ENCODE measurements at places on chromosomes 12 and 14.

- DNase-seq, result no peak
Observed at GRCh38 chr14:55530464-55530863, 49.5 kb upstream of the KTN1 start.

DNA sequence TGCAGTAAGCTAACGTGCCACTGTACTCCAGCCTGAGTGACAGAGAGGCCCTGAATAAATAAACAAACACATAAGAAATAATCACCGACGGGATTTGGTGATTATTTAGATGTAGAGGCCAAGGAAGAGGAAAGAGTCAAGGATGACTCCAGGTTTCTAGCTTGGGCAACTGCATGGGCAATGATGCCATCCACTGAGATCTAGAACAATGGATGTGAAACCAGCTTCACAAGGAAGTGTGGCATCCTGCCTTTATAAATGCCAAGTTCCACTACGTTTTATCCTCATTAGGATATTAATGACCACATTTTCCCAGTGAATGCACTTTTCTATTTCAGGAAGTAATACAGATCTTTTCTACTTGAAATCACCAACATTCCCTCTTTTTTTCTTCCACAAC, 10.9 kb upstream of the PTGER2 start:
- DNase-seq, result no peak

- no peak for DNase-seq
Observed at GRCh38 chr12:8048906-8049305, 16.4 kb downstream of the FOXJ2 start.

- no peak for DNase-seq
Observed at GRCh38 chr14:54350203-54350602, 46.6 kb upstream of the CDKN3 start.

DNA sequence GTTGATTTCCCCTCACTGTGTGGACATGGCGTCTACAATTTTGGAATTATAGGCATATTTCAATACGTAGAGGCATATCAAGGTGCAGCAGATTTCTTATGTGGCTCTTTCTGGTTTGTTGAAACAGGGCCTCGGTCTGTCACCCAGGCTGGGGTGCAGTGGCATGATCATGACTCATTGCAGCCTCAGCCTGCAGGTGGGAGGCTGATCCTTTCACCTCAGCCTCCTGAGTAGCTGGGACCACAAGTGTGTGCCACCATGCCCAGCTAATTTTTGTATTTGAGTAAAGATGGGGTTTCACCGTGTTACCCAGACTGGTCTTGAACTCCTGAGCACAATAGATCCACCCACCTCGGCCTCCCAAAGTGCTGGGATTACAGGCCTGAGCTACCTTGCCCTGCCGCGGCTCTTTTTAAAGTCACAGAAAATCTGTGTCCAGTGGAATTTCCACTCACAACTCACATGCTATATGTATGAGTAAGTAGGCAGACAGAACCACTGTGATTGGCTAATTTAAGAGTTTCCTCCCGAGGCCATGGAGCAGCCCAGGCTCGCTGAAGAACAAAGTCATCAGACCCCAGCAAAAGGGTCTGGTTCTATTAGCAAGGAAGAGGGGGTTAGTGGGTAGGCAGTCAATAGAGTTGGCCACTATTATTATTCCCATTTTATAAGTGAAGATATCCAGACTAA, 9.1 kb downstream of the GNG2 start:
- DNase-seq, result no peak

DNA sequence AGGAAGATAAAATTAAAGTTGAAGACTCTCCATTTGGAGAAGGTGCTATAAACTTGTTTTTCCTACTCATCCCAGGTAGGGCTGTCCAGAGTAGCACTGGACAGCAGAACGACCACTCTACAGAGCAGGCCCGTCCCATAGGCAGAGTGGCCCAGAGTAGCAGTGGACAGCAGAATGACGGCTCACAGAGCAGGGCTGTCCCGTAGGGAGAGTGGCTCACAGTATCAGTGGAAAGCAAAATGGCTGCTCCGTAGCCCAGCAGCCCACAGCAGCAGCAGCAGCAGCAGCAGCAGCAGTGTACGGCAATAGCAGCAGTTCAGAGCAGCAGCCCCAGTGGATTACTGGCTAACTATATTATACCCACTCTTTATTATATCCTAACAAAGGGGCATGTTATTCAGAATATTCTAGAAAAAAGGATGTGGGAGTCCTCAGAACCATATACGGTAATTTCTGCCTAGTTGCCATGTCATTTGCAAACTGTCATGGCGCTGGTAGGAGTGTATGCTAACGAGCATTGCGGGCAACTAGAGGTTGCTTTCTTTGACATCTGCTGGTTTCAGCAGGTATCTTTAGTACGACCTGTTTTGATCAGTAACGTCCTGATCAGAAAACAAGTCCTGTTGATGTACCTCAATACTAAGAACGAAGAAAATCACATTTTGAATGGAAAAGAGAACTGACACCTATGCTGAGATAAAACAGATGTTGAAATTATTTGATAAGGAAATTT, 567.3 kb downstream of the SLC16A7 start:
- no peak for DNase-seq

GRCh38 chr12:18139989-18140596, 50.1 kb upstream of the RERGL start:
- DNase-seq, result no peak
